T-helper 1 cell (primary cell): ENCODE measurements at places on chromosomes 6 and 20.
A peak's percentile ranks its signal among the peaks of the same experiment; 100 is the strongest.

GRCh38 chr6:54204921-54205591, 93.8 kb downstream of the MLIP start:
- no peak for DNase-seq

DNA sequence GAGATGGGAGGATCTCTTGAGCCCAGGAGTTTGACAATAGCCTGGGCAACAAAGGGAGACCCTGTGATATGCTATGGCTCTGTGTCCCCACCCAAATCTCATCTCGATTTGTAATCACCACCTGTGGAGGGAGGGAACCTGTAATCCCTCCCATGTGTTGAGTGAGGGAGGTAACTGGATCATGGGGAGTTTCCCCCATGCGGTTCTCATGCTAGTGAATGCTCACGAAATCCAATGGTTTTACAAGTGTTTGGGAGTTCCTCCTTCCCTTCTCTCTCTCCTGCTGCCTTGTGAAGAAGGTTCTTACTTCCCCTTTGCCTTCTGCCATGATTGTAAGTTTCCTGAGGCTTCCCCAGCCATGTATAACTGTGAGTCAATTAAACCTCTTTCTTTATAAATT, 3.4 kb downstream of the NUDT3 start:
- no peak for DNase-seq

GRCh38 chr20:9269280-9269971, 200.5 kb downstream of the PLCB4 start:
- DNase-seq, result no peak

DNA sequence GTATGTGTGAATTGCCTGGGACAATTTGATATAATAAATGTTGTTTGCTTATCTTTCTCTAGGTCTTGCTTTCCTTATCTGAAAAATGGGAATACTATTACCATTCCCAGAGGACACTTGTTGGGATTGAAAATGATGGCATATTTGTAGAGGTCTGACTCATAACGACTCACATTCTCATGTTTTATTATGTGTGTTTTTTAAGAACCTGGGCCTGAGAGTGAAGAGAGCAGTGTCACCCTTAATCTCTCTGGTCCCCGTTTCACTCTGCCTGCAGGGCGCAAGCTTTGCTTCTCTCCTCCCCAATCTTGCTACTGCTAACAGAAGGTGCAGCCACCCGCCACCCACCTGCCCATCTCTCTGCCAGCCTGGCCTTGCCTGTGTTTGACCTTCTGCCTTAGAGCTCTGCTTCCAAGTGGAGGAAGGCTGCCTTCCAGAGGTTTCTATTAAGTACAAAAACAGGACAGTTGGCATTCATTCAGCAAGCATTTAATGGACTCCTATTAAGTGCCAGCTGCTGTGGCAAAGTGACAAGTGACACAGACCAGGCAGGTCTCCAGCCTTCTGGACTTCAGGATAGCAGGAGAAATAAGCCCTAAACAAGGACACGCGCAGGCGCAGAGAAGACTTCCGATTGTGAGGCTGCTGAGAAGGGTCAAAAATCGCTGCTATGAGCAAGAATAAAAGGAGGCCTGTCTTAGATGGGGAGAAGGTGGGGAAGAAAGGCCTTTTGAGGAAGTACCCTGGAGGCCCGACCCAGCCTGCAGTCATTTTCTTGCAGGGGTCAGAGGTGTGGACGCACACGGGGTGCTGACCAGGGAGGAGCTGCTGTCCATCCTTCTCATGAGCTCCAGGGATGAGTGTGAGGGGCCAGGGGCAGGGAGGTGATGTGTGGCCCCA, 112.5 kb downstream of the JPH2 start:
- DNase-seq, result no peak

DNA sequence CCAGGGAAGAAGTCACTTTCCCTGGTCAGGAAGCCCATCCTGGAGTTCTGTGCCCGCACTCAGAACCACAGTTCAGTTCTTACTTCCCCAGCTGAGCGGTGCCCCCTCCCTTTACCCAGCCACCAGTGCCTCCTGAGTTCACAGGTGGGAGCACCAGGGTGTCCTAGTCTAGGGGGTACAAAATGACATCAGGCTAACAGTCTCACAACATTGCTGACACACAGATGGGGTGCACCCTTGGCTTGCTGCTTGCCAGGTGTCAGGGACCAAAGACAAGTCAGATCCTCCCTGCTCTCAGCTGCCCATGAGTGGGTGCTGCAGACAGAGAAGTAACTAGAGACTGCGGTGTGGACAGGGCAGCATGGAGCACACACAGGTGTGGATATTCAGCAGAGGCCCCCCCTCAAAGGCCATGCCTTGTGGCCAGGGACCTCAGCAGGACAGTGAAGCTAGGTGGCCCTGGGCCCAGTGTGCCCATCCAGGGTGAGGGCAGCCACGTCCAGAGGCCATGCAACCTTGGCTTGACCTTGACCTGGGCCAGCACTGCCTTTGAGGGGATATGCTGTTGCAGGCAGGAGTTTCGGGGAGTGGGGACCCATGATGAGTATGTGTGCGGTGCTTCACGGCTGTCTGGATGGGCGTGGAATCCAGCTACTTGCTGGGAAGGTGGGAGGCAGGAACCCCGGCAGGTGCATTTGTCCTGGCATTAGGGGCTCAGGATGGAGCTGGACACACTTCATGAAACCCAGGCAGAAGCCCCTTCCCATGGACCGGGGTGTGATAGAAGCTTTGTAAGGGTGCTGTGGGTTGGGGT, 110.4 kb upstream of the FRMD1 start:
- DNase-seq, result no peak

DNA sequence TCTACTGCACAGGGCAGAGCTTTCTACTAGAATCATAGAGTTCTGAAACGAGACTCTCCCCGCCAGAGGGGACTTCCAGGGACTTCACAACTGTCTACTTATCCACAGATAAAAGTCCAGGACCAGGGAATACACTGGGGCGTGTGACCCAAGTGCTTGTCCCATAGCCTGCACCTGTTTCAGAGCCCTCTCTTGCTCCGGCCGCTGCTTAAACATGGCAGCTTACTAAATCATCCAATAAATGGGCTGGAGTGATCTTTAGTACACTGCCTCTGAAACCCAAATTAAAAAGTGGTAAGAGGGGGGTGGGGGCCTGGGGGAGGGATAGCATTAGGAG, 8.9 kb upstream of the RAB44 start:
- no peak for DNase-seq

GRCh38 chr6:12653486-12653885, 63.1 kb upstream of the PHACTR1 start:
- no peak for DNase-seq

DNA sequence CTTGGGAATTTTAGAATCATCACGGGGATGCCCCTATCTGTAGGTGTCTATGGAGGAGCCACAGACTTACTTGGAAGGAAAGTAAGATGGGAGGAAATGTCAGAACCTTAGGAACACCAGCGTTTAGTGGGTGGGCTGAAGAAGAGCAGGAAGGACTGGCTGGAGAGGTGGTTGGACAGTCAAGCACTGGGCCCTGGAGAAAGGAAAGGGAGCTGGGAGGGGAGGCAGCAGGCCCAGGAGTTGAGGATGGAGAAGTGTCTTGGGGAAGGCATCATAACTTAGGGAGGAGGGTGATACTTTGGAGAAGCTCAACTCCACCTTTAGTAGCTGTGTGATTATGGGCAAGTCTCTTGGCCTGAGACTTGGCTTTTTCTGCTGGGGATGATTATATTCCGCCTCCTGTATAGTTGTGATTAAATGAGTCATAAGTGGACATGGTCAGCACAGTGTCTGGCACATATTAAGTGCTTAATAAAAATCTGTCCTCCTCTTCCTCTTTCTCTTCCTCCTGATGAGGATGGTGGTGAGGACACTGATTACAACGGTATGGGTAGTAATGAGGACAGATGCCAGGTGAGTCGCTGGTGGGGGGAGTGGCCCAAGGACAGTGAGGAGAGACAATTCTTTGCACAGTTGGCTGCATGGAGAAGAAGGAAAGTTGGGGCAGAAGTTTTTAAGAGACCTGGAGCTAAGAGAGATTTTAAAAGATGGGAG, 125.7 kb downstream of the TOX2 start:
- no peak for DNase-seq

- DNase-seq, result no peak
These were observed 62.4 kb downstream of the PTCHD4 start for GRCh38 chr6:48048451-48049146.

- peak; percentile 29 for DNase-seq
These were observed 429 bp downstream of the AMD1 start for GRCh38 chr6:110874880-110875547.

- no peak for DNase-seq
These were observed 126.7 kb downstream of the DST start for GRCh38 chr6:56516003-56516402.

- DNase-seq, result no peak
These were observed 560.4 kb upstream of the SYNCRIP start for GRCh38 chr6:86203044-86203443.

- DNase-seq, result no peak
These were observed 121.2 kb upstream of the LAMP5 start for GRCh38 chr20:9392892-9393857.

DNA sequence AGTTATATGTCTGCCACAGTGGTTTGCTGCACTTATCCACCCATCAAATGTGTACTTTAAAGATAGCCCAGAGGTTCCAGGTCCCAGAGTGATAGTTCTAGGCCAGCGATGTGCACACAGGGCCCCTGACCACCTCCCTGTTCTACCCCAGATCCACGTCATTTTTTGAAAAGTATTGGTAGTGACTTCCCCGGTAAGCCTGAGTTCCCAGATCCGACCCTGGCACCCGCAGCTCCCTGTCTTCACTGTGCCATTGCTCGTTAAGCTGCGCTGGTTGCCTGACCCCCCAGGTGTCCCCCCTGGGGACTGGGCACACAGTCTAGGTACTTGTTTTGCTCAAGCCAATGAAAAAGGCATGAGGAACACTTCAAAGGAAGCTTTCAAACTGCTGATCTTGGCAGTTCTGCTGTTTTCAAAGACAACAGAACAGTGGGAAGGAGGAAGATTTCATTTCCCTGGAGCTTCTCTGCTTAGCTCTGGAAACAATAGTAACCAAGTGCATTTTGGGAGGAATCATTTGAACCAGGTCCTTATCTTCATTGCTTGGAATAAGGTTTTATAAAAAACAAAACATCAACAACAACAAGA, 116.3 kb upstream of the TAB2 start:
- no peak for DNase-seq

- no peak for DNase-seq
These were observed 98.3 kb downstream of the SASH1 start for GRCh38 chr6:148440877-148441453.

- DNase-seq, result no peak
These were observed 241.6 kb downstream of the PHACTR1 start for GRCh38 chr6:12958052-12958706.

GRCh38 chr6:23228439-23229024, 659.2 kb downstream of the HDGFL1 start:
- no peak for DNase-seq

DNA sequence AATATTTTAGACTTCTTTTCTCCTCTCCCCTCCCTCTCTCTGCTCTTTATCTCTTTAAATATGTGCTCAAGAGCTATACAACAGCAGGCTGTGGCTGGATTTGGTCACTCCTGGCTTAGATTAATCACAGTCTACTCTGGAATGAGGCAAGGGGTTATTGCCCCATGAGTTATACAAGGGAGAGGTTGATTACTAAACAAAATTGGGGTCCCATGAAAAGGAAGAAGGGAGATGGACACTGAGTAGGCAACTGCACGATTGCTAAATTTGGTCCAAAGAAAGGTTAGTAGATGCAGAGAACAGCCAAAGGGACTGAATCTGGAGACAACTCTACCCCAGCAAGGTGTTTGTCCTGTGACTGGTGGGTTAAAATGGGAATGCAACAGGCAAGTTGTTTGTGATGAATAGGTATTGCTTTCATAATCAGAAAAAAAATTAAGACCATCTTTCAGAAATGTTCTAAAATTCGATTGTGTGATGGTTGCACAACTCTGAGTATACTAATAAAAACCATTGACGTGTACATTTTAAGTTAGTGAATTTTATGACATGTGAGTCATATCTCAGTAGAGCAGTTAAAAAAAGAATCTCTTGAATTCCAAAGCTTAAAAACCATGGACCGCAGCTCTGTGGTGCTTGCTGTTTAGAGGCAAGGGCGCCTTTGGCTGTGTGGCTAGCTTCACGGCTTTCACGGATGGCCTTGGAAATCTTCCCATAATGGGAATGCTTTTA, 57.1 kb downstream of the KIZ start:
- DNase-seq, result no peak

DNA sequence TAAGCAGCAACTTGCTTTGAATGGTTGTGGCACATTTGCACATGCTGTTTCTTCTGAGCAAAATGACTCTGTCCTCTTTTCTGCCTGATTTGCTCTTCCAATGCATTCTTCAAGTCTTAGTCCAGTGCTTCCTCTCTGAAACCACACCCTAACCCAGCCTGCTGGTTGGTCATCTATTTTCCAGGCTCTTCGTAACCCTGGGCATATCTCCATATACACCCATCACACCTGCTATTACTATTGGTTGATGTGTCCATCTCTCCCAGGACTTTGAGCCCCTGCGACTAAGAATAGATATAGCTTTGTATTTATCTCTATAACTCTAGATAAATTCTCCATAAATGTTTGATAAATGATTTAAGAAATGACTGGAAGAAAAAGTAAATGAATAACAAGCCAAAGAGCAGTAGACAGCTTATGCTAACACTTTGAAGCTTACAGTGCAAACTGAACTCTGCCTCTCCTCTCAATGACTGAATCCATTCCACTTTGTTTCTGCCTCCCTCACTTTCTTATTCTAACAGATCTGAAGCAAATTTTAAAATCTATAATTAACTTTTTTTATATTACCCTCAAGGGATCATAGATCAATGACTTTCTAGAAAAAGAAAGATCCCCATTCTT, 59.7 kb upstream of the NT5E start:
- DNase-seq, result no peak

GRCh38 chr6:141165002-141165665, 967.6 kb upstream of the GJE1 start:
- DNase-seq, result no peak

- no peak for DNase-seq
These were observed 56.3 kb upstream of the LAMA2 start for GRCh38 chr6:128826606-128827005.

DNA sequence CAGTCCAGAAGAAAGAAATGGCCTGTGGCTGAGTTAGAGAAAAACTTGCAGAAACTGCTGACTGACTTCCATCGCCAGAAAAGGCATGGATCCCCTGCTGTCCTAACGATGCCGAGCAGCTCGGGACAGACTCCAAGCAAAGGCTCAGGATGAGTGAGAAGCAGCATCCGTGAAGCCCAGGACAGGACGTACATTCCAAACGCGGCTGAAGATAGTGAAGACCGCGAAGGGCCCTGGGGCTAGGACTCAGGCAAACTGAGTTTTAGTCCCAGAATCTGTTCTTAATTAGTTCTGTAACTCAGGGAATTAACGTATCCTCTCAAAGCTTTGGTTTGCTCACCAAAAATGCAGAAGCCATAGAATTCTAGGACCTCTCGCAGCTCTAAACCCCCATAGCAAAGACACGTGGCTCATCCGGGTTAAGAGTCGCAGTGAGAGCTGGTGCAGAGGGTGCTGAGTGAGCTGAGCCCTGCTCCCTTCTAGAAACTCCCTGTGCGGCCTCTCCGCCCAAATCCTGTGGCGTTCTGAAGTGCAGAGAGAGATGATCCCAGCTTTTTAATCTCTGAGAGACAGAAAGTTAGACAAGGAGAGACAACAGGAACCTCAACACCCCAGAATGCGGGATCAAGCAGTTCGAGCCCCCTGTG, 132.9 kb upstream of the THBS2 start:
- DNase-seq, result no peak

- no peak for DNase-seq
These were observed 648.5 kb downstream of the HTR1B start for GRCh38 chr6:76814496-76815458.
